ENCODE measurements at places on chromosomes 2 and 18. TPM values are rescaled to one million over a fixed set of nuclear protein-coding genes. Genes with fewer than 3 reads are reported as not detected.

DNA sequence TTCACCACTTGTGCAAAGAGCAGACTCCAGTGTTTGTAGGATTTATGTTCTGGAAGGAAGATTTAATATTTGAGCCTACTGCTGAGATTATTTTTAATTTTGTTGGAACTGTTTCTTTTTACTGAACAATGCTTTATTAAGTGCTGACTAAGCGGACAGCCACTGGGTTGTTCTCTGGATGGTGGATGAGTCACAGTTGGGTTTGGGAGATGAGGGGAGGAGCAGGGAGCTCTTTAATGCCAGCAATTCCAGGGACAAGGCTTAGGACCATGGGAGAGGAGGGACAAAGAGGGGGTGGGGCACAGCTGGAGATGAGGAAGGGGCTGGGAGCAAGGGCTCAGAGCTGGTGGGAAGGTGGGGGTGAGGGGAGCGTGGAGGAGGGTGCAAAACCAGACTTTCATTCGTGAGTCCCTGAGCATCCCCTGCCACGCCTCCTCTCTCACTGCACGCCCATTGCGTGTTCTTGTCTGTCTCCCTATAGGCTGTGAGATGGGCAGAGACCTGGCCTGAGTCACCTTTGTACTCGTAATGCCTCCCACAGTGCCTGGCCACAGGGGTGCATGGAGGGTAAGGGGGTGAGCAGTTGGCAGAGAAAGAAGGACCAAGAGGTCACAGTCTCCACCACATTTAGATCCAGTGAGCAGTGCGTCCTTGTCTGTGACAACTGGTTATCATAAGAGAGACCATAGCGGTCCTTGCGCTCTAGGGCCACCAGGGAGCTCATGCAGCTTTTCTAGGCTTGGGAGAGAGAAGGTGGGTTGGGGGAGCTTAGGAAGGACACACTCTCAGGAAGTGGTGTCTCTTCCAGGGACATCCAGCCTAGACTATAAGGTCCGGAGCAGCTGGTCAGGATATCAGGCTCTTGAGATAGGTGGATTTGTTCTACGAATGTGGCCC lies 18.4 kb downstream of the SLC4A3 start:
- no peak for DNase-seq

GRCh38 chr18:25327584-25327983 lies 24.4 kb downstream of the ZNF521 start:
- DNase-seq = no peak

Gene DAPL1
- total RNA-seq = 1.8 TPM

Gene SCN7A
- total RNA-seq = 24.0 TPM

Gene SPC25
- 9.4 TPM for total RNA-seq
